ENCODE measurements at places on chromosomes 1 and 21. TPM values are rescaled to one million over a fixed set of nuclear protein-coding genes. Genes with fewer than 3 reads are reported as not detected.
A peak's percentile ranks its signal among the peaks of the same experiment; 100 is the strongest.

The SFN gene
- total RNA-seq: 239 TPM

The SLC2A5 gene
- total RNA-seq: 4.9 TPM

The TRIM33 gene
- total RNA-seq: 26.7 TPM

The SLAMF9 gene
- not detected for total RNA-seq

The SPRR2A gene
- not detected for total RNA-seq

The SLC9C2 gene
- not detected for total RNA-seq

- no peak for DNase-seq
Observed at GRCh38 chr1:9604836-9605235, 16.1 kb downstream of the TMEM201 start.

GRCh38 chr1:177923441-177923840, 46.4 kb downstream of the SEC16B start:
- DNase-seq: no peak

DNA sequence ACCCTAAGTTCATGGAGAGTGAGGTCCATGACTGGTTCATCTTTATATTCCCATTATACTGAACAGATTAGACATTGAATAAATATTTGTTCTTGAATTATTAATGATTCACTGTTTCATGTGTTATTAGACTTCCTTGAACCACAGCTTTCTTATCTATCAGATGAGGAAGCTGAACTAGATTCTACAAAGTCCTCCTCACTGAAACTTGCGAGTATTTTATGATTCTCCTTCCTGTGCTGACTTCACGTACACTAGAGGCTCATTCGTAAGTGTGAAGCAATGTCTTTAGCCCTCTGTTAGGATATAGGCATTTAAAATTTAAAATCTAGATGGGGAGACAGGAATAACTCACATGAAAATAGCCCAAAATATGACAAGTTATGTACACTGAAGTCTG, 95.6 kb upstream of the IRF2BP2 start:
- DNase-seq: no peak

DNA sequence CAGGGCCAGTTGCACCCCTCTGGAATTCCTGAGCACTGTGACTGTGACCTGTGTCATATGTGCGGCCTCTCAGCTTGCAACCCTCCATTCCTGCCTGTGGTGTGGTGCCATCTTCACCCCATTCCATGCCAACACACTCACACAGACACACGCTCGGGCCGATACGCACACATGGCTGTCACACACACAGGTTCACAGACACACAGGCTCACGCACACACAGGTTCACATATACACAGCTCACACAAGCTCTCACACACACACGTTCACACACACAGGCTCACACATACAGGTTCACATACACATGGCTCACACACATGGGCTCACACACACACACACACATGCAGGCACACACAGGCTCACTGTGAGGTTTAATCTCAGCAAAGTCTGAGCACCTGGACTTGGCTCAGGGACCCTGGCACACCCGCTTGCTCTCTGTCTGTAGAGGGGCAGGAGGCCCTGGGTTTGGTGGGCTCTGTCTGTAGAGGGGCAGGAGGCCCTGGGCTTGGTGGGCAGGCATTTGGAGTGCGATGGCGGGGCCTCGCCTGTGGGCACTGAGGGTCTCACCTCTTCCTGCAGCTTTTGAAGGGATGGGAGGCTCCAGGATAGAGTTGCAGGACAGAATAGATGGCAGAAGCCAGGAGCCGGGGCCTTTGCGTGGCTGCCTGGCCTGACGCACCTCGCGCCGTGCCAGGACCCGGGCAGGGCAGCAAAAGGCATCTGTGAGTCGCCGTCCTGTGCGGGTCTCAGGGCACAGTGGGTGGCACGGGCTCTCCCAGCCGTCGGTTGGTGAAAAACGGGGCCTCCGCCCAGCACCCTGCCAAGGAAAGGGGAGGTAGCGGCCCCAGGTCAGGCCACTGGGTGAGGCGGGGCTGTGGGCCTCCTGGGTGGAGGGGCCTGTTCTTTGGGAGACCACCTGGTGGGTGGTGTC, 17.1 kb downstream of the COL18A1 start:
- no peak for DNase-seq

DNA sequence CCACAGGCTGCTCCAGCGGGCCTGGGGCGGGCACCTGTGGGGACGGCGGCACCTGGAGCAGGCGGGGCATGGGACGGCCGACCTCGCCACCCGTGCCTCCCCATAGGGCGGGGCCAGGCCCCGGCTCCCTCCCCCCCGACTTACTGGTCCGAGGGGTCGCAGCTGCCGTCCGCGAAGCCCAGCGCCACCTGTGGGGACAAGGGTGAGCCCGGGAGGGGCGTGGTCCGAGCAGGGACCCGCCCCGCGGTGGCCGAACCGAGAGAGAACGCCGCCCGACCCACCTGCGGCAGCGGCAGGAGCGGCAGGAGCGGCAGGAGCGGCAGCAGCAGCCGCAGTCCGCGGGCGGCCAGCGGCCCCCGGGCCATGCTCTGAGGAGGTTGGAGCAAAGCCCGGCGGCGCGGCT, at the start of gene TMEM52:
TSS of gene TMEM52 (minus strand) at position 379 of the 403 bp plus-strand sequence. CDS start at position 365, 14 bp downstream.
- no peak for DNase-seq

- peak; percentile 82 for DNase-seq
Observed at GRCh38 chr1:156813750-156814570, 2.7 kb downstream of the SH2D2A start.
